ENCODE measurements at places on chromosomes 16 and 17. TPM values are rescaled to one million over a fixed set of nuclear protein-coding genes. Genes with fewer than 3 reads are reported as not detected.

- no peak for DNase-seq
These were observed 1231.8 kb downstream of the CDH11 start for GRCh38 chr16:63890081-63890480.

- DNase-seq: no peak
These were observed 1.6 kb downstream of the KCNG4 start for GRCh38 chr16:84237994-84238750.

DNA sequence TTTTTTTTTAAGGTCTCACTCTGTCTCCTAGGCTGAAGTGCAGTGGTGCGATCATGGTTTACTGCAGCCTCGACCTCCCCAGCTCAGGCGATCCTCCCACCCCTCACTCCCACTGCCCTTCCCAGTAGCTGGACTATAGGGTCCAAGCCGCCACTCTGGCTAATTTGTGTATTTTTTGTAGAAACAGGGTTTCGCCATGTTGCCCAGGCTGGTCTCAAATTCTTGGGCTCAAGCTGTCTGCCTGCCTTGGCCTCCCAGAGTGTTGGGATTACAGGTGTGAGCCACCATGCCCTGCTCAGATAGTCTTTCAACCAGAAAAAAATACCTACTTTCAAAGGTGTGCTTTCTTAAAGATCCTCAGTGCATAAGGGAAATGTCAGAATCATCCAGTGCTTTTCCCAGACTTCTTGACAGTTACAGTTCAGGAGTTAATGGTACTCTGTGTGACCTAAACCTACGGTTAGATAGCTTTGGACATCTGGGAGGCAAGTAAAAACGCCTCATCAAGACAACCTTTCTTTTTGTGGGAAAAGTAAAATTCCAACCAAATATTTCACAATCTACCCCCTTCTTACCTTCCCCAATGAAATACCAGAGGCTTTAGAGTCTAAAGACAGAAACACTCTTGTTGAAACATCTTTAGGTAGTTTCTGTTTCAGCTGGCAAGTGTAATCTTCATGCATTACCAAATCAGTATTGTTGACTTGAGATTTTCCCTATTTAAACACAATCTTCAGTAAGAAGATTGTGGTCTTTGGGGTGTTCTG is 6.8 kb downstream of the RSPRY1 start:
- DNase-seq: no peak

Gene PSME3IP1
- total RNA-seq: 90.6 TPM
